Neural crest cell (in vitro differentiated cells): ENCODE measurements at places on chromosomes 7 and 10. TPM values are rescaled to one million over a fixed set of nuclear protein-coding genes. Genes with fewer than 3 reads are reported as not detected.

DNA sequence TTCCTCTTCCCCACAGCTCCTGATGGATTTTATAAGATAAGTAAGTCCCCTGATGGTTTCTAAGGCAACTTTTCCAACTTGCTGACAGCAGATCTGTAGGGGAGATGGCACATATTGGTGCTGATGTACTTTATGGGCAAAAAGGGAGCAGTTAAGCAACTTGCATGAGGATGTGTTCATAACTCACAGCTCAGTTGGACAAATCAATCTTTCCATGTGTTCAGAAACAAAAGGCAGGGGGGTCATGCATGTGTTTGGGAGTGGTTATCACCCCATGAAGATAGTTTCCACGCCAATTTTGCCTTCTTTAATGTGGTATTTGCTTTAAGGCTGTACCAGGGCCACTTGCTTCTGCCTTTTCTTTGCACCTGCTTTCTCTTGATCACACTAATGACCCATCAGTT is 6.1 kb downstream of the RBM20 start:
- DNase-seq: no peak

Gene SKIDA1
- 52.1 and 53.0 TPM in 2 replicates for total RNA-seq

- no peak for DNase-seq
Observed at GRCh38 chr7:6618621-6619020, 3.2 kb downstream of the ZNF853 start.

DNA sequence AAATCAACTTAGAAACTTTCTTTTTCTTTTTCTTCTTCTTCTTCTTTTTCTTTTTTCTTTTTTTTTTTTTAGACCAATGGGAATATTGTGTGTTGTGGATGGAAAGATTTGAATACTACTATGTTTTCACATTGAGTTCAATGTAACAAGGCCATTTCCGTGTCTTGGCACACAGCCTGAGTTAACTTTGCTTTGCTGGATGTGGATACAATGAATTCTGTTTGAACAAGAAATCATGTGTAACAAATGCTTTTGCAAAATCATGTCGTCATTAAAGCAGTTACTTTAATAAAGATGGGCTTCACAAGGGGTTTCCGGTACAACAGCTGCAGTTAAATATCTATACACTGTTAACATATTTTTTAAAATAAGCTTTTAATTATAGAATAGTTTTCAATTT is 13.5 kb upstream of the ENTPD1 start:
- no peak for DNase-seq

- no peak for DNase-seq
Observed at GRCh38 chr7:51980313-51980712, 663.7 kb upstream of the COBL start.

Gene SPAG6
- 1.5 and 1.6 TPM in 2 replicates for total RNA-seq

Gene ODAD2
- total RNA-seq: 4.1 and 6.6 TPM in 2 replicates

- DNase-seq: no peak
Observed at GRCh38 chr7:108027239-108027638, 24.3 kb upstream of the LAMB1 start.

- DNase-seq: no peak
Observed at GRCh38 chr7:24877790-24878311, 102.1 kb downstream of the OSBPL3 start.

DNA sequence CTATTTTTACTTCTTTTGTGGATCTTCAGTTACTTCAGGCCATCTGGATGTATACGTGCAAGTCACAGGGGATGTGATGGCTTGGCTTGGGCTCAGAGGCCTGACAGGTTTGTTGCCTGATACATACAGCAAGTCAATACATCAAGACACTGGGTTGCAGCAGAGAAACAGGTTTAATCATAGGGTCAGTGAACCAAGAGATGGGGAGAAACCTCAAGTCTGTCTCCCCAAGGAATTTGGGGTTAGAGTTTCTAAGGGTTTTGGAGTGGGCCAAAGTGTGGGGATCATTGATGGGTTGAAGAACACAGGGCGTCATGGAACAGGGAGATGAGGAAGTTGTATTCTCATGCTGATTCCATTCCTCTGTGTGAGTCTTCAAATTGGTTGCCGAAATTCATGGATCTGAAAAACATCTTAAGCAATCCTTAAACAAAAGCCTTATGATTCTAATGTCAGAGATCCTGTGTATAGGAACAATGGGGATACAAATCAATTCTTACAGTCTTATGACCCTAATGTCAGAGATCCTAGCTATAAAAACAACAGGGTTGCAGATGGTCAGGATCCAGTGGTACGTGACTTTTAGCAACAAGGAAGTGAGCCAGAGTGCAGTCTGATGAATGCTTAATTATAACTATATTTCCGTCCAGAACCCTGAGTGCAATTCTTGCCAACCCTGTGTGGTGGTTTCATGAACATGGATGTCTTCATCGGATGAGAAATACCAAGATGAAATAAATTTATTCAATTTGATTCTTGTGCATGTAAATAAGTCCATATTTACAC is 18.9 kb downstream of the OTUD1 start:
- DNase-seq: no peak

GRCh38 chr7:30169579-30169978 is 34.8 kb downstream of the MTURN start:
- DNase-seq: no peak

GRCh38 chr7:26147030-26147429 is 5.0 kb upstream of the NFE2L3 start:
- no peak for DNase-seq

DNA sequence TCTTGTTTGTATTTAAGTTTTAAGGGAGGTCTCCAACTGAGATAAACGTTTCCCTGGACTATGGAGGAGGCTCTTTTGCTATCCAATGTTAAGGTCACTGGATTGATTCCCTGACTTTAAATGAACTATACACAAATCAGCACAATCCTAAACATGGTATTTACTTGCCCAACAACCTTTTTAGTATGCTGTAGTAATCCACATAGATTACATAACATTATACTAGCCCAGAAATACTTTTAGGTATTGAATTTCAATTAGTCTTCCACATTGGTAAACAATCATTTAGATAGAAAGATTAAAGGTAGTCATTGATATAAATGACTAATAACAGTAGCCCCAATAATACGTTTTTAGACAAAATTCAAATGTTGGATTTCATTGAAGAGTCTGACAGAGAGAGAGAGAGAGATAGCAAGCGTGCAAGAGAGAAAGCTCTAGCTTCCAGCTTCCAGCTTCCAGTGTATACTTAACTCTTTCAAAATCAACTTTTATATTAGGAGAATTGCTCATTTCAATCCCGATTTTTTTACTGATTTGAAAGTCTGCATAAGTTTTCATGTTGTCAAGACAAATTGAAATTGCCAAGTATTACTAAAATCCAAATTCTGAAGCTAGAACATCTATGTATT is 155.8 kb downstream of the DOCK4 start:
- no peak for DNase-seq

GRCh38 chr7:150479023-150479716 is 28.7 kb downstream of the GIMAP8 start:
- DNase-seq: no peak
